Trophoblast cell (in vitro differentiated cells and primary cell): ENCODE measurements at places on chromosomes 4 and X.

- no peaks in the 10 kb centered on the region for H3K27me3 ChIP-seq
- H3K27ac ChIP-seq, result no peak overlapping the region
- H3K36me3 ChIP-seq, result no peaks in the 10 kb centered on the region
- no peak for DNase-seq
- peaks cover 6% of the 10 kb centered on the region for H3K4me1 ChIP-seq
These were observed 601 bp upstream of the FGFBP2 start for GRCh38 chr4:15963576-15963975.

- peaks cover 5% of the 10 kb centered on the region for H3K4me1 ChIP-seq
- H3K36me3 ChIP-seq, result no peaks in the 10 kb centered on the region
- peak within 1 kb of the TSS; percentile 97 for H3K27ac ChIP-seq
- H3K27me3 ChIP-seq, result no peaks in the 10 kb centered on the region
- H3K4me3 ChIP-seq, result peak within 1 kb of the TSS; percentile 84
These were observed at the start of gene RAB9A for GRCh38 chrX:13688958-13689740. Gene RAB9A (plus strand): TSS chrX:13689128. CDS start chrX:13708747, 19,619 bp downstream.

GRCh38 chrX:139360356-139360755 lies 170.2 kb upstream of the F9 start:
- DNase-seq, result no peak
- no peaks in the 10 kb centered on the region for H3K36me3 ChIP-seq
- H3K4me3 ChIP-seq, result no peak overlapping the region
- H3K27ac ChIP-seq, result no peak overlapping the region

DNA sequence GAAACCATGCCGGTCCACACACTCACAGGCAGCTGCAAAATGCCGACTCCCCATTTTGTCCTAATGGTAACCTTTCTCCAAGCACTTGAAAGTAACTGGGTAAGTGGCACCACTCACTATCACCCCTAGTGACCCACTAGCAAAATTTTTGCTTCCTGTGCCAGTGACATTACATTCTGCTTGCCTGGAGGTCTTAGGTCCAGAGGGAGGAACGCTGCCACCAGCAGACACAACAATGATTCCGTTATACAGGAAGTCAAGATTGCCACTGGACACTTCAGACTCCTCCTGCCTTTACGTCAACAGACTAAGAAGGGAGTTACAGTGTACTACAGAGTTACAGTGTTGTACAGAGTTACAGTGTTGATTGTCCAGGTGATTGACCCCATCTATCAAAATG lies 11.8 kb upstream of the TMEM192 start:
- no peaks in the 10 kb centered on the region for H3K27me3 ChIP-seq
- no peak overlapping the region for H3K27ac ChIP-seq
- H3K36me3 ChIP-seq, result no peaks in the 10 kb centered on the region
- DNase-seq, result peak; percentile 10
- no peak overlapping the region for H3K4me3 ChIP-seq

GRCh38 chr4:145805490-145805889 lies 125.5 kb downstream of the C4orf51 start:
- H3K36me3 ChIP-seq, result no peaks in the 10 kb centered on the region
- peaks cover 4% of the 10 kb centered on the region for H3K4me1 ChIP-seq
- H3K4me3 ChIP-seq, result no peak overlapping the region
- H3K27ac ChIP-seq, result peak overlapping the region; percentile 81

DNA sequence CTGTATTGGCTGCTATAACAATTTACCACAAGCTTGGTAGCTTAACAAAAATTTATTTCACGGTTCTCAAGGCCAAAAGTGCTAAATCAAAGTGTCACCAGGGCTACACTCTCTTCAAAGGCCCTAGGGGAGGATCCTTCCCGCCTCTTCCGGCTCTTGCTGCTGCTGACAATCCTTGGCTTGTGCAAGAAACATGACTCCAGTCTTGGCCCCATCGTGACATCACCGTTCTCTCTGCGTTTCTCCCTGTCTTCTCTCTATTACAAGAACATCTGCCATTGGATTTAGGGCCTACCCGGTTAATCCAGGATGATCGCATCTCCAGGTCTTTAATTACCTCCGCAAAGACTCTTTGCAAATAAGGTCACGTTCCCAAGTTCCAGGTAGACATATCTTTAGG lies 10.4 kb upstream of the CLCN4 start:
- no peak for DNase-seq
- H3K27ac ChIP-seq, result no peak overlapping the region
- H3K36me3 ChIP-seq, result peaks cover 12% of the 10 kb centered on the region
- H3K4me3 ChIP-seq, result no peak overlapping the region
- H3K27me3 ChIP-seq, result no peaks in the 10 kb centered on the region

DNA sequence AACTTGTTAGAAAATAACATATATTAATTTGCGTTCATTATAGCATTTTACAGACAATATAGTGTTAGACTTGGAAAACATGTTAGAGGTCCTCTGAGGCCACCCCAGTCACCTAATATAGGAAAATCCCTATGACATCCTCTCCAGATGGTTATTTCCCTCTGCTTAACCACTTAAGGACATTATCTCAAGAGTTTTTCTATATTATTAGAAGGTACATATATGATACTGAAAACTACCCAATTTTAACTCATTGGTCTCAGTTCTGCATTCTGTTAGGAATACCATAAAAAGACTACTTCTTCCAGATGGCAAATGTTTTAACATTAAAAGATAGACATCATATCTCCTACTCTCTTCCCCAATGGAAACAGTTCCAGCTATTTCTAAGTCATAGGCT lies 21.4 kb downstream of the PTPN13 start:
- no peaks in the 10 kb centered on the region for H3K36me3 ChIP-seq
- H3K27me3 ChIP-seq, result no peaks in the 10 kb centered on the region
- H3K4me3 ChIP-seq, result no peak overlapping the region

- H3K4me3 ChIP-seq, result no peak overlapping the region
- no peaks in the 10 kb centered on the region for H3K4me1 ChIP-seq
- H3K27ac ChIP-seq, result no peak overlapping the region
- no peaks in the 10 kb centered on the region for H3K36me3 ChIP-seq
- peak; percentile 85 for DNase-seq
These were observed 7.0 kb upstream of the FGFBP1 start for GRCh38 chr4:15945516-15945915.
